ENCODE measurements at places on chromosomes 1 and 21.

- DNase-seq, result no peak
Measured at GRCh38 chr1:165414620-165415019, 30.3 kb downstream of the RXRG start.

DNA sequence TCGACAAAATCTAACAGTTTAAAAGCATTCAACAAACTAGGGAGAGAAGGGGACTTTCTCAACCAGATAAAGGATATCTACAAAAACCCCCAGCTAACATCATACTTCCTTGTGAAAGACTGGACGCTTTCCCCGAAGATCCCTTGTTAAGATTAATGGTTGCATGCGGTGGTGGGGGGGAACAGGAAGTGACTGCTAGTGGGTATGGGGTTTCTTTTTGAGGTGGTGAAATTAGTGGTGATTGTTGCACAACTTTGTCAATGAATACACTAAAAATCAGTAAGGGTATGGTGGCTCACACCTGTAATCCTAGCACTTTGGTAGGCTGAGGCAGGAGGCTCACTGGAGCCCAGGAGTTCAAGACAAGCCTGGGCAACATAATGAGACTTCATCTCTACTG, 26.9 kb upstream of the EYA3 start:
- no peak for DNase-seq

DNA sequence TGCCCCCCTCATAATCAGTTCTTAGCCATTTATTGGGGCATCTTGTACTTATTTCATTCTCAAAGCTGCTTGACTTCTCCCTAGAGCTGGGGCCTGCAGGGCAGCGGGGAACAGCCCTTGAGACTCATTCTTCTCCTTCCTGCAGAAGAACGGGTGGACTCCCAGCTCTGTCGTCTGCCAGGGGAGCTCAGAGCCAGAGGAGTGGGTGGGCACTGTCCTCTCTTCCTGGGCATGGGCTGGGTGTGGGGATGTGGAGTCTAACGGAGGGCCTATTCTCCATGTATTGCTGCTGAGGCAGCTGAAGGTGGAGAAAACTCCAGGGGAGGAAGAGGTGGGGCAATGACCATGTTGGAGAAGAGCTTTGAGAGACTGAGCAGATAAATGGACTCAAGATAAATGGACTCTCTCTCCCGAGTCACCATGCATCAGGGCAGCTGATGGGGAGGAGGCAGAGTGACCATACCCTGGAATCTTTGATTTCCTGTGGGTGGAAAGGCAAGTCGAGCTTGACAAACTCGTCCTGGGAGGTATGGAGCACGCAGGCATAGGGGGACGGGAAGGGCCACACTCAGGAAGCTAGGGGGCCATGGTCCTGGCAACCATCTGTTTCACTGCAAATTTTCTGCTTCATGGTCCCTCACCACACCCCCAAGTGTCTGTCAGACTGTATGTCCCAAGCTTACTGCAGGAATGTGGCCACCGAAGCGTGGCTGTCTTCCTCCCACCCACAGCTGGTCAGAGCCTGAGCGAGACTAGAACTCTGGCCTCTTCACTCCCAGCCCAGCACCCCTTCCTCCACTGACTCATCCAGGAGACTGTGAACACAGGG, 56.9 kb upstream of the ATP2B4 start:
- no peak for DNase-seq

DNA sequence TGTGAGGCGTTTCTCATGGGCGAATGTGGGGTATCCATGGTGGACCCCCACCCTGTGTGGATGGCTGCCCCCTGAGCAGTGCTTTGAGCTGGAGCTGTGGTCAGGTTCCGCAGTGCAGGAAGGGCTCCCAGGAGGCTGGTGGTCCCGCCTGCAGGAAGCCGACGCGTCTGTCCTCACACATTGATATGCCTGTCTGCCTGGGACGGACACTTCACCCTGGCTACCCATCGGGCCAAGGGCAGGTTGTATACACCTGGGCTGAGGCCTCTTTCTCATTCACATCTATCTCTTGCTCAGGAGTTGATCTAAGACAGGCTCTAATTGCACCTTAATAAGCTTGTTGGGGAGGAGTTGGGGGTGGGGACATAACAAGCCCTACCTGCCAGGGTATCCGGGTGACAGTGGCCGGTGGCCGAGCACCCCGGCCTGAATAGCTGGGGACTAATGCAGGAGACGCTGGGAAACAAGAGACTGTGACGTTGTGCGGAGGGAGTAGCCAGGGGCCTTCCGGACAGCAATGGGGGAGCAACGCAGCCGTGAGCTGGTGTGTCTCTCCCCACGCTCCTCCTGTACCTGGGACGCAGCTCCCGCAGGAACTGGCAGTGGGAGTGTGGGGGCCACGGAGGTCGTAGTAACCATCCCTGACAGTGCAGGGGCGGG, 21.7 kb downstream of the PDXK start:
- no peak for DNase-seq

DNA sequence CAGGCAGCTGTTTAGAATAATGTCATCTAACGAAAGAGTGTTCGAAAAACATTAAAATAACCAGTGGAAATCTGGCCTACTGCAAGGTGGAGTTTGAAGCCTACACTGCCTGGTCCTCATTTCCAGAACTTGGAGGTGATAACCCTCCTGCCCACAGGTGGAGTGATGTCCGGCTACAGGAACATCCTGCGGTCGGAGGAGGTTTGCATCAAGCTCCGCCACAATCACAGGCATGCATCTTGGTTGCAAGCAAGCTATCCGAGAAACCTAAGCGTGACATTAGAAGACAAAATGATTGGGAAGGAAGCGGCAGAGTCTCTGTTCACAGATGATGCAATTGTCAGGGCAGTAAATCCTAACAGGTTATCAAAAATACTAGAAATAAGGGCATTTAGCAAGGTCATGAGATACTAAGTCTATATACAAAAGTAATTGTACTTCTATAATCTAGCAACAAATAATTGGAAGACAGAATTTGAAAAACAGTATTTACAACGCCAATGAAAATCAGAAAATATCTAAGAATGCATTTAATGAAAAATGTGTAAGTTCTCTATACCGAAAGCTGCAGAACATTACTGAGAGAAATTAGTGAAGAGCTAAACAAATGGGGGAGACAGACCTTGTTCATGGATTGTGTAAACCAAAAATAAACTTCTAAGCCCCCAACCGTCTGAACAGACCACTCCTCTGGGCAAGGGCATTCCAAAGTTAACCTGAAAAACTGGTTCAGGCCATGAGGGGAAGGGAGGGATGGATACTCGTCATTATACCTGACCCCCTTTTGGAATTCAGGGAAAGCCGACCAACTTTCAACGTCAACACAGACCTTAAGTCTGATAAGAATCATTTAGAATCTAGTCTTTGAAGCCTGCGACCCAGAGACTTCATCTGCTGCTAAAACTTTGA, 4.7 kb upstream of the SLC19A1 start:
- no peak for DNase-seq

GRCh38 chr1:180026556-180026955, 71.9 kb downstream of the CEP350 start:
- no peak for DNase-seq

GRCh38 chr1:46596846-46597245, 7.2 kb downstream of the MKNK1 start:
- DNase-seq, result no peak

DNA sequence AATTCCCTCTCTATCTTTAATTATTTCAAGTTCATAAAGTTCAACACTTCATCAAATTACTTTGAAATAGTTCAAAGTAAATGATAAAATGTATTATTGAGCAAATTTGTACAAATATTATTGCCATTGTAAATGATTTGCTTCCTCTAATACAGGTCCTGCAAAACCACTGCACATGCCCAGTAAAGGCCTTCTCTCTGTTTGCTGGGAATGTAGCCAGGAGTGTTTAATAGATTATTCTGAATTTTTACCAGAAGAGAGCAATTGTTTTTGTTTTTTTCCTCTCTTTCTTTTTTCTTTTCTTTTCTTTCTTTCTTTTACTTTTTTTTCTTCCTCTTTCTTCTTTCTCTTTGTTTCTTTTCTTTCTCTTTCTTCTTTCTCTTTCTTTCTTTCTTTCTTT, 486.3 kb downstream of the PTBP2 start:
- DNase-seq, result no peak

DNA sequence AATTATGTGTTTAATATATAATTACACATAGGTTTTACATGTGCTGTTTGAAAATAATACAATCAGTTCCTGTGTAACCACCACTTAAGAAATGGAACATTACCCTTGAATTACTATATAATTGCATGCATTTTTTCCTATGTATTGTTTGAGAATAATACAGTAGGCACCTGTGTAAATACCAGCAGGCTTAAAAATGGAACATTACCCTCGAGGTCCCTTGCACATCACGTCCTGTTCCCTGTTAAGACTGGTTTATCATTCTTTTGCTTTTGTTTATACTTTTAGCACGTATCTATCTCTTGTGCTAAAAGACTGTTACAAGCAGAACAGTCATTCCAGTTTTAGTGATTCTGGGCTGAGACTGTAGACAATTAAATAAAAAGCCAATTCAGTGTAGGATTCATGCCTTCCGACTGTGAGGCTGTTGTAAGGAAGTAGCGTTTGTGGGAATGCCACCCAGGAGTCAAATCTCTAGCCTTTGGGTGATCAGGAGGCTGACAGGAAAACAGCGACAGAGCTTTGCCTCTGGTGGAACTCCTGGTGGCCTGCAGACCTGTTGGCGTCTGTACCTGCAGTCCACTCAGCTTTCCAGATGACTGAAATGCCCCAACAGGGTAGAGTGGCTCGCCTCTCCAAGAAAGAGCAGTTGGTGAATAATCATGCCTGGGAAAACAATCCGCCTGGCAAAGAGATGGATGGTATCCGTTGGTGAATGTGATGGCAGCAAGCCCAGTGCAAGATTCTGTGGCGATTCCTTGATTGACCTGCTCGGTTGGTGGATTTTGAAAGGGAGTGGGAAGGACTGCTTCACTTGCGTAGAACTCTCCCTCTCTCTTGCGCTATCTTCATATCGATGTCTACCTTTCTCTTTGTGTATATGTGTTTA, 58.0 kb downstream of the DISC1 start:
- DNase-seq, result no peak

GRCh38 chr1:44354268-44354839, 703 bp downstream of the ERI3 start:
- DNase-seq, result no peak

DNA sequence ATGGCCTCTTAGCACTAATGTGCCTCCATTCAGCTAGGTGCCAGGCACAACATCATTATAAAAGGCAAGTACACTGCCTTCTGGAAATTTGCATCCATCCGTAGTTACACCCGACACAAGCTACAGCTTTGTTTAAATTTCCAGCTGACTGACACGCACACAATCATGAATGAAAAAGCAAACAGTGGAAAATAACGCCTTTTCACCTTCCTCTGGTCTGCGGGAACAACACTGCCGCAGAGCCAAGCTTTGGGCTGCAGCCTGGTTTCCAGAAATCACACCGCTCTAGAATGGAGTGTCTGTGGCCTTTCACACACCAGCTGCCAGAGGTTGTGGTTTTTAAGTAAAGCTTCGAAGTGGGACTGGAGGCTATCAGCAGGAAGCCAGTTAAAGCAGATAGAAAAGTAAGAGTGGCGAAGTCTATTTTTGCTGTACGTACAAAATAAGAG, 142.8 kb upstream of the COA6 start:
- DNase-seq, result peak; percentile 29

- DNase-seq, result no peak
Measured at GRCh38 chr1:147246044-147246690, 3.7 kb downstream of the CHD1L start.

GRCh38 chr1:20849100-20849499, 62.0 kb upstream of the HP1BP3 start:
- no peak for DNase-seq

DNA sequence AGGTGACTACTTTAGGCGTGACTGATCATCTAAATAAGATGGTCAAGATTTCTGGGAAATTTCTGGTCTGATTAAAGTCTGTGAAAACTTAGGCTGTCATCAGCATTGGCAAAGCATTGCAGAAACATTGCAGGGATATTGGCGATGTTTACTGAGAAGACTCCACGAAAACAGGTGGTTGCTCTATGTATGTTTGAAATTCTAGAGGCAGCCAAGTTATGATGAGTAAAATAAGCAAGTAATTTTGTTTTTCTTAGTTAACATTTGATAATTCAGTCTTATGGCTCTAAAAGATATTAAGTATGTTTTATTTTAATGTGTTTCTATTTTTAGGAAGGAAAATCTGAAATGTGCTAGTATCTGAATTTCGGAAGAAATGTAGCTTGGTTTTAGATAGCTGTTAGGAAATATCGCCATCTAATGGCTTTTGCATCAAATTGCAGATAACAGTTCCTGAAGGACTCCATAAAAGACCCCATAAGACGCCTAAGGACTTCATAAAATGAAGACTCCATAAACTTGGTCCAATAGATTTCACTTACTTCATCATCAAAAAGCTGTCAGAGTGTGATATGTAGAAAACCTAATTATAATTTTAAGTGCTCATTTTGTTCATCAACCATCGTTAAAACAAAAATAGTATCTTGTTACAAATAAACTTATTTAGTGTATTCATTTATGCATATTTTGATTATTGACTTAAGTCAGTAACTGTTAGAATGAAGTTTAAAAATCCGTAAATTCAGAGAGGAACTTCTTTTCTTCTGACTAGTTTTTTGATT, 344.6 kb downstream of the RYR2 start:
- peak; percentile 36 for DNase-seq

- no peak for DNase-seq
Measured at GRCh38 chr1:54323921-54324250, 82.3 kb downstream of the SSBP3 start.

- DNase-seq, result no peak
Measured at GRCh38 chr1:2283371-2283990, 55.4 kb downstream of the SKI start.

- no peak for DNase-seq
Measured at GRCh38 chr1:79760531-79760930, 754.0 kb upstream of the ADGRL4 start.

GRCh38 chr21:45846373-45847160, 135.0 kb upstream of the COL6A1 start:
- DNase-seq, result no peak

DNA sequence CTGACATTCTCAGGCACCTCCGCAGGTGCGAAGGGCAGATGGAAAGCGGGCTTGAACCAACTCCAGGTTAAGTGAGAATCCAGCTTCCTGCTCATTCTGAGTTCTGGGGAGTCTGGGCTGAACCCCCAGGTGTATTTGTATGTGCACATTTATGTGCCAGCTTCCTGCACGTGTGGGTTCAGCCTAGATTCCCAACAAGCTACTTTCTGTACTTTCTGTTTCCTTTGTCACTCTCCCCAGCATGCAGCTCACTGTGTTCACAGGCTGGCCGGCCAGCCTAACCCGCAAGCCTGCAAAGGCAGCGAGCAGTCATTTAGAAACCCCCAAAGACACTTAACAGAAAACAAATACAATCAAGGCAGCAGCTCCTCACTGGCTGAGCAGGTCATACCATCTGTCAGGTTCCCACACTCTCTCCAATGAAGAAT, 1.3 kb upstream of the IL19 start:
- peak; percentile 81 for DNase-seq

Data from GM10248 (cell line).